ENCODE measurements at places on chromosomes 2 and 18. TPM values are rescaled to one million over a fixed set of nuclear protein-coding genes. Genes with fewer than 3 reads are reported as not detected.

The CYP27C1 gene
- 3.0 TPM for total RNA-seq

The SLC39A6 gene
- total RNA-seq, result 46.8 TPM

The KCNF1 gene
- 0.70 TPM for total RNA-seq

DNA sequence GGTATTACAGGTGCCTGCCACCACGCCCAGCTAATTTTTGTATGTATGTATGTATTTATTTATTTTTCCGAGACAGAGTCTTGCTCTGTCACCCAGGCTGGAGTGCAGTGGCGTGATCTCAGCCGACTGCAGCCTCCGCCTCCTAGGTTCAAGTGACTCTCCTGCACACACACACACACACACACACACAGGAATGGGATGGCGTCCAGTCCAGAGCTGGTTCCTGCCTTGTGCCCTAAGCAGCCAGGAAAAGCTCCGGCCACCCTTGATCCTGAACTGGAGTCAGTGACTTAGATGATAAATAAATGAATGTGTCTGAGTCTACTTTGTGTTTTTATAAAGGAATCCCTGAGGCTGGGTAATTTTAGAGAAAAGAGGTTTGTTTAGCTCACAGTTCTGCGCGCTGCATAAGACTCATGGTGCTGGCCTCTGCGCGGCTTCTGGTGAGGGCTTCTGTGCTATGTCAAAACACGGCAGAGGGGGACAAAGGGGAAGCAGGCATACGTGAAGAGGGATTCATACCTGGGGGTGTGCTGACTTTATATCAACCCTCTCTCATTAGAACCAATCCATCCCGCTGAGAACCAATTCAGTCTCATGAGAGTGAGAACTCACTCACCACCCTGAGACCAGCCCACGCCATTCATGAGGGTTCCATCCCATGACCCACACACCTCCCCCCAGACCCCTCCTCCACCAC lies 59.7 kb upstream of the PHLPP1 start:
- no peak for DNase-seq

DNA sequence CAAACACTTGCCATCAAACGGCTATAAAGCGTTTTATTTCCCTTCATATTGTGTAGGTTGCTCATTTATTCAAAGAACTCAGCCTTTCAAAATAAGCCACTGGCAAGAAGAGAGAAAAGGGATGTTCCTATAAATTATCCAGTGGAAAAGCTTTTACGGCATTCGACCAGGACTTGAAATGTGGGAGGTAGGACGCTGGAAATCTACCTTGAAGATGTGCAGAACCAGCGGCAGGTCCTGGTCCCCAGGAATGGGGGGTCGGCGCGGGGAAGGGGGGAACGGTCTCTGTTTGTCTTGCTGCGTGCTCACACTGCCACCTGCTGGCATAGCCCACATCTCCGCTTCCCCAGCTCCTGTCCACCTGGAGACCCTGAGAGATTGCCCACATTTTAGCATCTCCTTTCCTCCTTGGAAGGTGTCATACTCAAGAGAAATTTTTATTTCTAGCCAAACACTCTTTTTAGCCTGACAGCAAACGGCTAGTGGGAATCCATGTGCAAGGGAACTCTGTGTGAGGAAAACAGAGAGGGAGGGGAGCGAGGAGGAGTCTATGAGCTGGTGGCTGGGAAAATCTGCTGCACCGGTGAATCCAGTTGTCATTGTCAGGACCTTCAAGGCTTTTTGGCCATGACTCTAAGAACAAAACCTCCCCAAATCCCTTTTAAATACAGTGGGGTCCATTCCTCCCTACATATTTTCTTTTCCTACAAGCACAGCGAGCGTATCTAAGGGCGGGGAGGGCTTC lies 349.0 kb upstream of the PKDCC start:
- peak; percentile 79 for DNase-seq

- peak; percentile 36 for DNase-seq
These were observed 109.8 kb downstream of the NOL10 start for GRCh38 chr2:10579876-10580514.

GRCh38 chr18:76963936-76964335 lies 141.6 kb downstream of the ZNF236 start:
- no peak for DNase-seq

- DNase-seq, result no peak
These were observed 30.0 kb upstream of the NPC1 start for GRCh38 chr18:23616258-23616657.
